ENCODE measurements at places on chromosomes 7 and 10.

- DNase-seq, result no peak
Observed at GRCh38 chr7:36092221-36092771, 60.8 kb upstream of the EEPD1 start.

- no peak for DNase-seq
Observed at GRCh38 chr7:152859781-152860191, 100.2 kb downstream of the ACTR3B start.

- no peak for DNase-seq
Observed at GRCh38 chr10:117462816-117463544, 79.6 kb upstream of the EMX2 start.

DNA sequence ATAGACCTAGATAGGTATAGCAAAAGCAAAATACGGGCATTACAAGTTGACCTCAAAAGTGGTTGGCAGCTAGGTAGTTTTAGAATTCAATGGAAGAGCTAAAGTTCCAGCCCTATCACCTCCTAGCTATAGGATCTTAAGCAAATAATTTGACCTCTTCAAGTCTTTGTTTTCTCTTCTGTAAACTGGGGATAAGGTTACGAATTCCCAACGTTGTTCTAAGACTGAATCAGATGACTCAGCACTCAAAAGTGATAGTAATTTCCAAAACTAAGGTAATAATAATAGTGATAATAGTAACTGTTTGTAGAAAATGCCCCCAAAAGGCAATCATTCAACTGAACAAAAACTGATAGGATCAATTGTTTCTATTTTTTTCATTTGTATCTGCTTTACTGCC, 445.2 kb downstream of the KCNMA1 start:
- no peak for DNase-seq

- DNase-seq, result no peak
Observed at GRCh38 chr7:81662531-81662930, 107.3 kb downstream of the HGF start.

GRCh38 chr10:12782537-12782936, 219.0 kb downstream of the CCDC3 start:
- peak; percentile 4 for DNase-seq

Data from stimulated activated CD8-positive, alpha-beta memory T cell treated with anti-CD3 and anti-CD28 coated beads, Interleukin-7, amount 100 ng/mL, for 1 hour (primary cell).